ENCODE measurements at places on chromosomes 16 and 17. TPM values are rescaled to one million over a fixed set of nuclear protein-coding genes. Genes with fewer than 3 reads are reported as not detected.

DNA sequence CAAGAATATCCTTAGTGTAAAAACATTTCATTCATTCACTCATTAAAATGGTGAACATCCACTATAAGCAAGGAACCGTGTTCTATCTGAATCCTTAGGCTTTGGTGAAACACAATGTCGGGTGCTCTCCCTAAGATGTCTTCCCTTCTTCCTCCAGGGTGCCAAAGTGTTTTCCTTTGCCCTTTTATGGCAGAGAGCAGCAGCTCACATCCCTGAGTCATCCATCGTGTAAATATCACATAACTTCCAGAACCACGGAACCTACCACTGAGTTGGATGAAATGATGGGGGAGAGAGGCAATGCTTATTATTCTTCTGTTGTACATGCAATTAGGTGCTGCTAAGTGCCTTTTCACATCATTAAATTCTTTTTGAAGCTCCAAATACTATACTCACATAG is 50.2 kb downstream of the DNAH3 start:
- no peak for DNase-seq

- DNase-seq = no peak
Measured at GRCh38 chr16:81461766-81462165, 17.2 kb downstream of the CMIP start.

GRCh38 chr17:44067545-44067940 is 1.1 kb upstream of the LSM12 start:
- DNase-seq = no peak

GRCh38 chr17:38428112-38428642 is at the start of gene ARHGAP23:
Gene ARHGAP23 (plus strand): TSS chr17:38428464. CDS start chr17:38428486, 22 bp downstream.
- peak; percentile 34 for DNase-seq

DNA sequence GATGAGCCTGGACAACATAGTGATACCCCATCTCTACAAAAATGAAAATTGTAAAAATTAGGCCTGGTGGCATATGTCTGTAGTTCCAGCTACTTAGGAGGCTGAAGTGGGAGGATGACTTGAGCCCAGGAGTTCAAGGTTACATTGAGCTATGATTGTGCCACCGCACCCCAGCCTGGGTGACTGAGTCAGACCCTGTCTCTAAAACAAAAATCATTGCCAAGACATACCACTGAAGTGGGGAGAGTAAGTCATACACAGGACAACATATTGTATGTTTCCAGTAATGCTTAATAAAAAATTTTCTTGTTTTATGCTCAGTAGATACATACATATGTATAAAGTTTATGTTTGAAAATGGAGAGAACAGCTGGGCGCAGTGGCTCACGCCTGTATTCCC is 39.2 kb downstream of the NDE1 start:
- DNase-seq = no peak

- DNase-seq = no peak
Measured at GRCh38 chr16:49638673-49639610, 217.0 kb downstream of the ZNF423 start.

- DNase-seq = peak; percentile 38
Measured at GRCh38 chr17:69358688-69359596, 32.0 kb upstream of the ABCA5 start.

DNA sequence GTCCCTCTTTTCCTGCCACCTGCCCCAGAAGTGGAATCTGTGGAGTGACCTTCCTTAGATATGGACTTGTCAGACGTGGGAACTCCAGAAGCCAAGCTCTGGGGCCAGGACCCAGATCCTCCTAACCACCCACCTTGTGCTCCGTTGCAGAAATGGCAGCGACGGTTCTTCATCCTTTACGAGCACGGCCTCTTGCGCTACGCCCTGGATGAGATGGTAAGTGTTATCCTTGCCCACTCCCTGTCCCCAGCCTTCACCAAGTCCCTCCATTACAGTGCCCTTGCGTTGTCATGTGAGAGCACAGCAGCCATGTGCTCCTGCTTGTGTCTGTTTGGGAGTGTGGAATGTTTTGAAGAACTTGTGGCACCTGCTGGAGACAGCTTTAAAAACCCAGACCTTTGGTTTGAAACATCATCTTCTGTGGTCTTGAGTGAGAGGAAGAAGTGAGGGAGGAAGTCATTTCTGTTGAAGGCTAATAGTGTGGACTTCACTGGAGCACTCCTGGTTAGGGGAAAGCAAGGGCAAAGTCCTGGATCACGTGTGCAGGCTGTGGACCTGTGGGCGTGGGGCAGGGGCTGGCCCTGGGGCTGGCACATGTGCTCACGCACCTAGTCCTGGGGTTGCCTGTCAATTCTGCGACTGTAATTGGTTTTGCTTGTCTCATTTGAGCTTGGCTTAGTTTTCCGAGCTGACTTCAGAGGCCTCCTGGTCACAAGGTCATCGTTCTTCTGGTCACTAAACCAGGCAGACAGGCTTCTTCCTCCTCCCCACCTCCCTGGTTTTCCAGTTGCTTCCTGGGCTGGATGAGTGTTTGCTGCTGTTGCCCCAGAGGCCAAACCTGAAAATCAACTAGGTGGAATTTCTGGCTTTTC is 35.8 kb downstream of the MPRIP start:
- DNase-seq = no peak

DNA sequence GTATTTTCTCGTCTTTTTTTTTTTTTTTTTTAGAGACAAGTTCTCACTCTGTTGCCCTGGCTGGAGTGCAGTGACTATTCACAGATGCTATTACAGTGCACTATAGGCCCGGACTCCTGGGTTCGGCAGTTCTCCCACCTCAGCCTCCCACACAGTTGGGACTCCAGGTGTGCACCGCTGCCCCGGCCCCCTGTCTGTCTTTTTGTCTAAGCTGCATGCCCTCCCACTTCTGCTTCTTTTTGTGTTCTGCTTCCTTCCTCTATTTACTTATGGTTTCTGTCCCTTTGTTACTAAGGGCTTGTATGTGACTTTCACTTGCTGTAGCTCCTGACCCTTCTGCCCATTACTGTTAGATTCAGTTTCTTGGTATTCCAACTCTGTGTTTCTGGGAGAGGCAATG is 20.5 kb downstream of the SLC7A6 start:
- DNase-seq = peak; percentile 37

DNA sequence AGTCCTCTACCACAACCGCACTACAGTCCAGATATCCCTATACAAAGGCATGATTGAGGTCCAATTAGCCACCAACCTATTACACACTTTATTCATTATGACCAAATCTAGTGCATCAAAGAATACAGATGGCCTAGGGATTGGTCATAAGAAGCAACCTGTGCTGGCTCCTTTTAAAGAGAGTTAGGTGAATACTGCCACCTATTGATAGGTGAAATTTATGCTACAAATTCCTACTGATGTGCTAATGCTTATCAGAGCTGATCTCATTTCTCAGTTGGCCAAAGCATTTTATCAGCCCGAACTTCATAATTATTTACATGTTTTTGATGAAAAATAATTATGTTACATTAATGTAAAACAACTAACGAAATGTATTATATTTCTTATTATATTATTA is 166.3 kb downstream of the ANKFN1 start:
- DNase-seq = no peak

DNA sequence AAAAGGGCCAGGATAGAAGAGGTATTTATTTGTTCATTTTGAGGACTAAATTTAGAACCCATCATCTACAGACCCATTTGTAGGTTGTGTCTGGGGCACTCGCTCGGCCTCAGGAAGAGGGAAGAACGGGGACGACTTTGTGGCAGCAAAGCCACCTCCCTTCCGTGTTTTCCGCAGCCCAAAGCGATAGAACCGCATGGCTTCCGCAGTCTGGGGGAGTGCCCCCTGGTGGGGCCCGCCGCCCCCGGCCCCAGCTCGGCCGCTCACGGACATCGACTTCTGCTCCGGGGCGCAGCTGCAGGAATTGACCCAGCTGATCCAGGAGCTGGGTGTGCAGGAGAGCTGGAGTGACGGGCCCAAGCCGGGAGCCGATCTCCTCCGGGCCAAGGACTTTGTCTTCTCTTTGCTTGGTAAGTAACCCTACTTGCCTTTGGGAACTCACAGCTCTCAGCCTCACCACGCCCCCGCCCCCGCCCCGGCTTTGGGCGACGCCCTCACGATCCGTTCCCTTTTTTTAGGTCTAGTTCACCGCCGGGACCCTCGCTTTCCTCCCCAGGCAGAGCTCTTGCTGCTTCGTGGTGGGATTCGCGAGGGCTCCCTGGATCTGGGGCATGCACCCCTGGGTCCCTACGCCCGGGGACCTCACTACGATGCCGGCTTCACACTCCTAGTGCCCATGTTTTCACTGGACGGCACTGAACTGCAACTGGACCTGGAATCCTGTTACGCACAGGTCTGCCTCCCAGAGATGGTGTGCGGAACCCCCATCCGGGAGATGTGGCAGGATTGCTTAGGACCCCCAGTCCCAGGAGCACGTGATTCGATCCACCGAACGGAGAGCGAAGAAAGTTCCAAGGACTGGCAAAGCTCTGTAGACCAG is 681 bp downstream of the TMEM102 start:
- DNase-seq = peak; percentile 75

- DNase-seq = no peak
Measured at GRCh38 chr16:56645838-56646237, 5.8 kb upstream of the MT1B start.

DNA sequence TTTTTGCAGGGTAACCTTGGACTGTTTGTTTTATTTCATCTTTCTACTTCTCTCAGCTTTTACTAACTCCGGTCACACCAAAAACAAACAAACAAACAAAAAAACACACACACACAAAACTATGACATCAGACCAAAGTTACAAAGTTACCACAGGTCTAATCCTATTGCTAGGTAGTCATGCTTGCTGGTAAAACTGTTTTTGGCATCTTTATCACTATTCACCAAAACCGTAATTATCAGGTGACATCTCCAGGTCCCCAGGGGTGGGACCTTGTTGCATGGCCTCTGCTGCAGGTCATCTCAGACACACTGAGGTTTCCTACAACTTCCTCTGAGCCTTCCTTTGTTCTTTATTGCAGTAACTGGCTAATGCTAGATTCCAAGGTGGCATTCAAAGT is 162.3 kb downstream of the ABCA8 start:
- no peak for DNase-seq

DNA sequence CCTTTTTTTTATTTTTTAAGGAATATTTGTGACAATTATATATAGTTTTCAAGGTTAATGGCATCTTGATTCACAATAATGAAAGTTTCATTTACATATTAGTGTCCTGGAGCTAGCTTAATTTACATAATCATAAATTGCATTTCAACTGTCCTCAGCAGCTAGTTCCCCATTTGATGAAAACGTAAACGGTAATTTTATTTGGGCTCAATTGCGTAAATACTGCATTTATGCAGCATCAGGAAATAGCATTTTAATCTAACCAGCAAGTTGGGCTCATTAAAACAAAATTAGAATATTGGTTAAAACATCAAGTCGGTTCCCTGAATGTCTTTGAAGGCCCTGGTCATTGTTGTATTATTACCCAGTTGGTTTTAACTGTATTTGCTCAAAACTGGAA is 136.8 kb upstream of the CDH5 start:
- no peak for DNase-seq

DNA sequence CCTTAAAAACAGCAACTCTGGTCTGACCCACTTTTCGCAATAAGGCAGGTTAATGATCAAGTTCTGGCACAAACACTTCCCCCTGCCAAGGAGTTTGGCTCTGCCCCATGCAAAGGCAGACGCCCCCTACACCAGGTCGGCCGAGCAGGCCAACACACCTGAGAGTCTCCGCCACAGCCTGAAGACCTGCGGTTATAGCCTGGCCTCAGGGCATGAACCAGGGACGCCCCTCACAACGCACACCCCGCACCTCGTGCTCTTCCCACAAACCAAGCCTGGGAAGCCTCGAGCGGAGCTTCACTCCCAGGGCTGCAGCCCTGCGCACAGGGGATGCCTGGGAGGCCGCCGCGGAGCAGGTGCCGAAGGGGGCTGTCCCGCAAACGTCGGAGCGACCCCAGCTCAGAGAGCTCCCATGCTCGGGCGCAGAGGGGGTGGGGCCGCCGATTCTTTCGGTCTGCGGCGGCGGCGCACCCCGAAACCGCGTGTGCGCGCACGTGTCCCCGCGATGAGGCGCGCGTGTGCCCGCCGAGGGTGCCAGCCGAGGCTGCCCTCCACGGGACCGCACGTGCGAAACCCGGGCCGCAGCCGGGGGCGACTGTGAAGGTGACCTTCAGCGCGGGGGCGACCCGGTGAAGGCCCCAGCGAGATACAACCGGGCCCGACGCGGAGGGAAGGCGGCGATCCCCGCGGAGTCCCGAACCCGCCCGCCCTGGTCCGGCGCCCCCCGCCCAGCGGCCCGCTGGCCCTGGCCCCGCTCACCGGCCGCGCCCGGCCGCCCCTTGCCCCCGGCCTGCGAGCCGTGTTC is 559 bp downstream of the CLUH start:
- peak; percentile 35 for DNase-seq

GRCh38 chr16:88087517-88087877 is 136.3 kb downstream of the BANP start:
- DNase-seq = no peak

GRCh38 chr16:18950469-18951185 is 24.4 kb upstream of the SMG1 start:
- peak; percentile 34 for DNase-seq

DNA sequence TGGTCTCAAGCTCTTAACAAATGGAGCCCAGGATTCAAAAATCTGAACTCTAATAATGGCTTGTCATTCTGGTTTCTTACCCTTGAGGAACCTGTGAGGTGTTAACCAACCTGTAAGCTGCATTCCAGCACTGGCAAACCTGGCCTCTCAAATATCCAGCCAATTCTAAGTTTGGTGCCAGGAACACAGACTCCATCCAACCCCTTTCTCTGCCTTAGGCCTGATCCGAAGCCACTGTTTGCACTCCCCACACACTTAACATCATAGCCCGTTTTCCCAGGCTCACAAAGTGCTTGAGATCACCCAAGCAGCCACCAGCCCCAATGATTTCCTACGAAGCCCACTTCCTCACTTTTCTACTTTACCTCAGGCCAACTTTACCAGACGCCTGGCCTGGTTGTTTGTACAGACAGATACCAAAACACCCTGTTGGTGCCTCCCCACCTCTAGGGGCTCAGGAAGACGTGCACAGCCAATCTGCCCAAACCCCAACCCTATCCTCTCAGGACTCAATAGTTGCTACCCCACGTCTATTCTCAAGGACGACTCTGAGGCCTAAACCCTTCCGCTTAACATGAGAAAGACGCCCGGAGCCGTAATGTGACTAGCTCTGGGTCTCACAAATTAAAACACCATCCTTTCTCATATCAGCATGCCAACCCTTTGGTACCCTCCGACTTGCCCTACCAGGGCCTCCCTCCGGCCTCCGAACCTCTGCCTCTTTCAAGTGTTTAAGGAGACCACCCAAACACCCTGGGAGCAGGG is 3.2 kb upstream of the PER1 start:
- no peak for DNase-seq

SLC5A2 gene
- 0.13 TPM for total RNA-seq

CDRT15L2 gene
- not detected for total RNA-seq

HOXB2 gene
- total RNA-seq = 17.7 TPM

FOXN1 gene
- not detected for total RNA-seq

HOXB1 gene
- not detected for total RNA-seq

TPSB2 gene
- total RNA-seq = not detected

MKS1 gene
- 17.6 TPM for total RNA-seq

TTYH2 gene
- 4.7 TPM for total RNA-seq

TPSG1 gene
- not detected for total RNA-seq

SLC12A3 gene
- total RNA-seq = not detected

MEOX1 gene
- total RNA-seq = 5.4 TPM

ABCC11 gene
- total RNA-seq = not detected

Measured in activated CD8-positive, alpha-beta T cell treated with anti-CD3 and anti-CD28 coated beads, Interleukin-2, amount 10 ng/mL, durations not matched to agents 7 days and 5 days (primary cell).